ENCODE measurements at places on chromosomes 12 and 14. TPM values are rescaled to one million over a fixed set of nuclear protein-coding genes. Genes with fewer than 3 reads are reported as not detected.

- H3K4me1 ChIP-seq: peaks cover 7% of the 10 kb centered on the region
- no peaks in the 10 kb centered on the region for H3K36me3 ChIP-seq
- no peaks in the 10 kb centered on the region for H3K27me3 ChIP-seq
- H3K27ac ChIP-seq: no peak overlapping the region
- no peak for DNase-seq
These were observed 3.0 kb upstream of the PLEKHG6 start for GRCh38 chr12:6307529-6307928.

- no peaks in the 10 kb centered on the region for H3K36me3 ChIP-seq
- DNase-seq: no peak
- H3K27ac ChIP-seq: no peak overlapping the region
- peak overlapping the region; percentile 92 for H3K4me3 ChIP-seq
- H3K27me3 ChIP-seq: no peaks in the 10 kb centered on the region
- H3K4me1 ChIP-seq: peaks cover 12% of the 10 kb centered on the region
These were observed 1.5 kb downstream of the UBE2N start for GRCh38 chr12:93440043-93440835.

NXPH4 gene
- polyA plus RNA-seq: 0.27 TPM

- DNase-seq: no peak
- H3K4me3 ChIP-seq: no peak overlapping the region
- H3K4me1 ChIP-seq: no peaks in the 10 kb centered on the region
- no peaks in the 10 kb centered on the region for H3K36me3 ChIP-seq
- no peaks in the 10 kb centered on the region for H3K27me3 ChIP-seq
These were observed 20.9 kb downstream of the PDE6H start for GRCh38 chr12:14993537-14994266.

DNA sequence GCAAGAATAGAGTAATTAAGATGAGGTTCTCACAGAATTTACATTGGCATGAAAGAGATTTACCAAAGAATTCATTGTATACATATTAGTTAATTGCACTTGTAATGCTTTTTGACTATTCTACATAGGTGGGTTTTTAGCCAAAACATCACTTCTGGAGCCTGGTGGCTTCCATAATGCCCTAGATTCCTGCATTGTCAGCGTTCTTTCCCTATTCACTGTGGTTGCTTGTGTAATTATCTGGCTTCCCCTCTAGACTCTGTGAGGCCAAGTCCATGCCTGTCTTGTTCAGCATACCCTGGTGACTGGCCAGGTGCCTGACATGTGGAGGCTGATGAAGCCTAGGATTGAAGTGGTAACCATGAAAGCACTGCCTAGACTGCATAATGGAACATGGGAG, 41.2 kb downstream of the TDP1 start:
- no peak for DNase-seq
- H3K4me1 ChIP-seq: no peaks in the 10 kb centered on the region
- H3K27me3 ChIP-seq: no peaks in the 10 kb centered on the region
- H3K4me3 ChIP-seq: no peak overlapping the region
- peaks cover 6% of the 10 kb centered on the region for H3K36me3 ChIP-seq

- no peaks in the 10 kb centered on the region for H3K4me1 ChIP-seq
- no peak for DNase-seq
- H3K36me3 ChIP-seq: no peaks in the 10 kb centered on the region
- H3K27me3 ChIP-seq: peaks cover 2% of the 10 kb centered on the region
- H3K27ac ChIP-seq: no peak overlapping the region
These were observed 63.9 kb downstream of the FZD10 start for GRCh38 chr12:130226126-130226525.

NAA30 gene
- 25.4 TPM for polyA plus RNA-seq

TAS2R31 gene
- not detected for polyA plus RNA-seq

C12orf50 gene
- 0.04 TPM for polyA plus RNA-seq

DNA sequence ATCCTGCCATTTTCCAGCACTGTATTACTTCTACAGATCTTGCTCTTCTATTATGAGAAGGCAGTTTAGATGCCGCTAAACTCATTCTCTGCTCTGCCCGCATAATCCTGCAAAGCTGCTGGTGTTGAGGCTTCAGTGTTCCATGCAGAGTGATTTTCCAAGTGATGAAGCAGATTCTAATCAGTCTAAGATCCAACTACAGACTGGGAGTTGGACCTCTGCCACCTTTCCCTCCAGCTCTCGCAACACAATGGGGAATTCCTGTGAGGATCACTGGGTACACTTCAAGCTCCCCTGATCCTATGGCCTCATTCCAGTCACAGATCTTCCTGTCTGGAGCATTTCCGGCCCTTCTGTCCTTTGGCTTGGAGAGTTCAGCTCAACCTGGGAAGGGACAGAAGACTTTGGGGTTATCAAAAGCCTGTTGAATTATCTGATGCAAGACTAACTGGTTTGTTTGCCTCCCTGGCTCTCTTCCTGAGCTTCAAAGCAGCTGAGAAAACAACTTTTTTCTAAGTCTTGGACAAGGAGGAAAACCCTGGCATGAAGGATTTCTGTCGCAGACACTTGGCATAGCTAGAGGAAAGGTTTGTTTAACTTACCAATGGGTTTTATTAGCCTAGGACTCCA, 333.9 kb downstream of the ZFP36L1 start:
- H3K27me3 ChIP-seq: no peaks in the 10 kb centered on the region
- H3K27ac ChIP-seq: peak overlapping the region; percentile 39
- H3K36me3 ChIP-seq: no peaks in the 10 kb centered on the region

- H3K27me3 ChIP-seq: no peaks in the 10 kb centered on the region
- no peaks in the 10 kb centered on the region for H3K36me3 ChIP-seq
- H3K27ac ChIP-seq: no peak overlapping the region
- DNase-seq: no peak
These were observed 32.5 kb downstream of the PAWR start for GRCh38 chr12:79658221-79658620.

DNA sequence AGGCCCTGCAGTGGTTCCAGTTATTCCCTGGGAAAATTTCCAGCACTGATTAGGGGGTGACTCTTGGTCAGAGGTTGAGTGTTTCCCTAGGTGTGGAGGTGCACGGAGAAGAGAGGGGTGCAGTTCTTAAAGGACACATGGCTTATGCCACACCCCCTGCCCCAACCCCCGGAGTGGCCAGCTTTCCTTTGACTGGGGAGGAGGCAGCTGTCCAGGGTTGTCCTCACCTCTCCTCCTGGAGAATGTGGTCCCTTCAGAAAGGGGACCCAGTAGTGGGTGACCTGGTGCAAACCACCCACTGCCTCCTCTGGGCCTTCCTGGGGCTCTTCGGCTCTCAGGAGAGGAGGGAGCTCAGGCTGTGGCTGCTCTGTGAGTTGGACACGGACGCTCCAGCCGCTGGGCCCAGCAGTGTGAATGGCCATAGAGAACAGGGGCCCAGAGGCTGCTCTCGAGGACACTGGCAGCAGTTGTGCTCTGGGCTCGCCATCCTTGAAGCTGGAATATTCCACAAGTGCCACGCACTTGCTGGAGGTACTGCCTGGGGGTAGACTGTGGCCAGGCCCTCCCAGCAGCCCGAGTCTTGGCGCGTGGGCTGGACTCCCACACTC, 13.6 kb downstream of the PACS2 start:
- H3K4me3 ChIP-seq: no peak overlapping the region
- H3K27me3 ChIP-seq: no peaks in the 10 kb centered on the region
- no peak for DNase-seq
- H3K27ac ChIP-seq: no peak overlapping the region

DNA sequence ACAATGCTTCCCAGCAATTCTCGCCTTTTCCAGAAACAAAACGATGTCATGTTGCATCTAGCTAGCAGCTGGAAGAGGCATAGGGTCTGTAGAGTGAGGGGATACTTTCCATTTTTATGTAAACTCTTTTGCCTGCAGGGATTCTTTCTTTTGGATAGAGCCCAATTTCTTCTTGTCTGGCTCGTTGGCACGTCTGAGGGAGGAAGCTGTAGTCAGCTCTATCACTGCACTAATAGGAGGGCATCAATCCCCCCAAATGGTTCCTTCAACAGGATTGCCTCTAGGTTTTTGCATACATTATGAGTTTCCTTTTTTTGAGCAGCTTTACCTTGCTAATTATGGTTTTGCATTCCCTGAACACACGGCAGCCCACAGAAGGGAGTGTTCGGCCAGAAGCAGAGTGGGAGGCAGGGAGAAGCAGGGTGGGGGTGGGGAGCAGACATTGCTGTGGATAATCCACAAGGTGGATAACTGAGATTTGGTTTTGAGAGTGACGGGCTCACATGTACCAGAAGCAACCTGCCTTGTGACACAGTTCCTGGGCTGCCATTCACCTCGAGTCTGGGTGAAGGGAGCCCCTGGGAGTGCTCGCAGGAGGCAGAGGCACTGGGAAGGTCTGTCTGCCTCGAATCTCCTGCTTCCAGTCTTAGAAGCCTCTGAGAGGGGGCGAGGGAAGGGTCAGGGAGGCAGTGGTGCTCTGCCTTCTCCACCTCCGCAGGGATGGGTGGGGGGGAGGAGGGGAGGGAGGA, 24.5 kb downstream of the LRTM2 start:
- no peak overlapping the region for H3K27ac ChIP-seq
- no peak overlapping the region for H3K4me3 ChIP-seq
- DNase-seq: no peak
- no peaks in the 10 kb centered on the region for H3K36me3 ChIP-seq
- no peaks in the 10 kb centered on the region for H3K4me1 ChIP-seq
- H3K27me3 ChIP-seq: no peaks in the 10 kb centered on the region

KRT71 gene
- not detected for polyA plus RNA-seq

ATF1 gene
- polyA plus RNA-seq: 18.9 TPM

DNA sequence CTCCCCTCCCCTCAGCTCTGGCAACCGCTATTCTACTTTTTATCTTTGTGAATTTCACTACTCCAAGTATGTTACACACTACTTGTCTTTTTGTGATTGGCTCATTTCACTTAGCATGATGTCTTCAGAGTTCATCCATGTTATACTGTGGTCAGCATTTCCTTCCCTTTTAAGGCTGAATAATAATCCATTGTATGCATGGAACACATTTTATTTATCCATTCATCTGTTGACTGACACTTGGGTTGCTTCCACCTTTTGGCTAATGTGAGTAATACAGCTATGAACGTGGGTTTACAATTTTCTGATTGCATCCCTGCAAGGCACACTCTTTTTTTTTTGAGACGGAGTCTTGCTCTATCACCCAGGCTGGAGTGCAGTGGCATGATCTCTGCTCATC, 53.0 kb upstream of the FUT8 start:
- DNase-seq: no peak
- H3K27ac ChIP-seq: no peak overlapping the region
- H3K4me1 ChIP-seq: peaks cover 17% of the 10 kb centered on the region
- no peaks in the 10 kb centered on the region for H3K27me3 ChIP-seq
- H3K4me3 ChIP-seq: no peak overlapping the region

DNA sequence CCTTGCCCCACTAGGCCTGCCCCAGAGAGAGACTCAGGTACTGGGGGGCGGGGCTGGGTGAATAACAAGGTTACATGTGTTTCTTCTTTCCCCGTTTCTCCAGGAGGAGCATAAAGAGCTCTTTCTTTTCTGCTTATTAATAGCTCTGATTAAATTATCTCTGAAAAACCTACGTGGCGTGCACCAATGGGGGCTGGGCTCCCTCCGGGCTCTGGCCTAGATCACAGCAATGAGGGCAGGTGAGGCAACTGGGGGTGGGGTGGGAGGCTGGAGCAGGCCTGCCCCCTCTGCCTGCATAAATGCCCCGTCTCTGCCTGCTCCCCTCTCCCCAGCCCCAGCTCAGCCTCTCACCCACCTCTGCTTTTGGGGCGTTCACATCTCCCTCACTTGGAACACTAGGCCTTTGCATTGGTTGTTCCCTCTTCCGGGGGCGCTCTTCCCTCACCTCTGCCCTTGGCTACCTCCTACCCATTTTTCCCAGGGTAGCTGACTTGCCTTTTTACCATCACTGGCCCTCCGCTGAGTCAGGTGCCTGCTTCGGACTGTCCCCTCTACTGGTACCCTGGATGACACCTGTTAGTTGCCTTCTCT, 4.1 kb upstream of the FAM222A start:
- H3K27me3 ChIP-seq: no peaks in the 10 kb centered on the region
- H3K4me1 ChIP-seq: peaks cover 2% of the 10 kb centered on the region
- DNase-seq: peak; percentile 44
- H3K4me3 ChIP-seq: no peak overlapping the region

DNA sequence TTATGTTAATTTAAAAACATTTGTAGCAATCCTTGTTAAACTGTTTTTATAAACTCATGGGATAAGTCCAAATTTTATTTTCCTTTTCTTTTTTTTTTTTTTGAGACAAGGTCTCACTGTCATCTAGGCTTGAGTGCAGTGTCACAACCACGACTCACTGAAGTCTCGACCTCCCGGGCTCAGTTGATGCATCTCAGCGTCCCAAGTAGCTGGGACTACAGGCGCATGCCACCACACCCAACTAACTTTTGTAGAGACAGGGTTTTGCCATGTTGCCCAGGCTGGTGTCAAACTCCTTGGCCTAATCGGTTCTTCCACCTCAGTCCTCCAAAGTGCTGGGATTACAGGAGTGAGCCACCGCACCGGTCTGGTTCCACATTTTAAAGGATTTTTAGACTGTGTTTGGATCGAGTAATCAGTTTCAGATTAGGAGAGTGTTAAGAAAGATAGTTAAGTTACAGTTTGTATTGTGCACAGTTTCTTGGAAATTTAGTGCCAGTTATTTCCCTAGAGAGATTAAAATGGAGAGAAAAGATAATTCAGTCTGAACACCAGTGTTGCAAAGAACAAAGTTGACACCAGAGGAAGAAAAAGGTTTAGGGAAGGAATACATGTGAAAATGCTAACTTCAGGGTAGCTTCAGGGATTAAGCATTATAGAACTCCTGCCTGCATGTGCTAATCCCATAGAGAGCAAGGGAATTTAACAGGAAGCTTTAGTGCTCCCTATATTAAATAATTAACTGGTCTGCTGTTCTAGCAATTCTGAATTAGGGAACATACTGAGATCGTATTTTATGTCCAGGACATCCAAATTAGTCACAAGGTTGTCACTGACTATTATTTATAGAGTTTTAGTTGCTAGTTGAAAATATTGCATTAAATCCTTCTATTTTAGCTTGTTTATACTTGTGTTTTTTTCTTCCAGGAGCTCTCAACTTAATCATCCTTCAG, 10.1 kb downstream of the RAP1B start:
- no peak overlapping the region for H3K4me3 ChIP-seq
- H3K36me3 ChIP-seq: no peaks in the 10 kb centered on the region
- no peaks in the 10 kb centered on the region for H3K27me3 ChIP-seq
- no peak overlapping the region for H3K27ac ChIP-seq
- DNase-seq: no peak

DNA sequence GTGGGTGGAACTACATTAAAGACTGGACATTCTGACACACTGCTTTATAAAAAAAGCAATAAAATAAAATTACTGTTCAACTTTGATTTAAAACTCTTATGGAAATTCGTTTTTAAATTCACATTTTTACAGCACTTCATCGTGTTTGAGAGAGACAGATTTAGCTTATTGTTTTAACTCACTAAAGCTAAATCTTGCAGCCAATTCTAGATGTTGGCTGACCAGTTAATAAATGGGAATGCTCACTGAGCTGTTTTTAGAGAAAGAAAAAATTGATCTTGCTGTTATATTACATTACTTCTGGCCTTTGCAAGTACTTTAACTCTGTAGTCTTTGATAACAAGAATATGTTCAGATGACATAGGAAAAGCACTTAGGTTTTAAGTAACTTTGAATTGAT, 157.1 kb downstream of the PLCZ1 start:
- no peaks in the 10 kb centered on the region for H3K36me3 ChIP-seq
- no peaks in the 10 kb centered on the region for H3K27me3 ChIP-seq
- H3K4me3 ChIP-seq: no peak overlapping the region
